ENCODE measurements at places on chromosomes 12 and 14.

- no peak for DNase-seq
Observed at GRCh38 chr14:22980672-22981089, 1.7 kb downstream of the AJUBA start.

GRCh38 chr12:55043542-55043941, 23.8 kb downstream of the NEUROD4 start:
- no peak for DNase-seq

DNA sequence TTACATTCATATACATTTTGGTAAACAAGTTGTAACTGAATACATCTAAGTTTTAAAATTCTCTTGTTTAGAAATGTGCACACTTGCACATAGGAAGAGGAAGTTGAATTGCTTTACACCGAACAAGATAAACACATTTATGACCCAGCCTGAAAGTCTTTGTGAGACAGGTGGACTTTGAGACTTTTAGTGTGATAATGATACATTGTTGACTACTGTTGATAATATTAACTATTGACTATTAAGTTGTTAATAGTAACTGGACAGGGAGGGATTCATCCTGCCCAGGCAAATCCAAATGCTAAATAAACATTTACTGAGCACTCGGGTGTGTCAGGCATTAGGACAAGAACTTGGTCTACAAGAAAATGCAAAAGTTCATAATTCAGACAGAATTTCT, 68.0 kb downstream of the AVPR1A start:
- no peak for DNase-seq

GRCh38 chr12:110431957-110432587, 18.1 kb downstream of the ARPC3 start:
- no peak for DNase-seq

DNA sequence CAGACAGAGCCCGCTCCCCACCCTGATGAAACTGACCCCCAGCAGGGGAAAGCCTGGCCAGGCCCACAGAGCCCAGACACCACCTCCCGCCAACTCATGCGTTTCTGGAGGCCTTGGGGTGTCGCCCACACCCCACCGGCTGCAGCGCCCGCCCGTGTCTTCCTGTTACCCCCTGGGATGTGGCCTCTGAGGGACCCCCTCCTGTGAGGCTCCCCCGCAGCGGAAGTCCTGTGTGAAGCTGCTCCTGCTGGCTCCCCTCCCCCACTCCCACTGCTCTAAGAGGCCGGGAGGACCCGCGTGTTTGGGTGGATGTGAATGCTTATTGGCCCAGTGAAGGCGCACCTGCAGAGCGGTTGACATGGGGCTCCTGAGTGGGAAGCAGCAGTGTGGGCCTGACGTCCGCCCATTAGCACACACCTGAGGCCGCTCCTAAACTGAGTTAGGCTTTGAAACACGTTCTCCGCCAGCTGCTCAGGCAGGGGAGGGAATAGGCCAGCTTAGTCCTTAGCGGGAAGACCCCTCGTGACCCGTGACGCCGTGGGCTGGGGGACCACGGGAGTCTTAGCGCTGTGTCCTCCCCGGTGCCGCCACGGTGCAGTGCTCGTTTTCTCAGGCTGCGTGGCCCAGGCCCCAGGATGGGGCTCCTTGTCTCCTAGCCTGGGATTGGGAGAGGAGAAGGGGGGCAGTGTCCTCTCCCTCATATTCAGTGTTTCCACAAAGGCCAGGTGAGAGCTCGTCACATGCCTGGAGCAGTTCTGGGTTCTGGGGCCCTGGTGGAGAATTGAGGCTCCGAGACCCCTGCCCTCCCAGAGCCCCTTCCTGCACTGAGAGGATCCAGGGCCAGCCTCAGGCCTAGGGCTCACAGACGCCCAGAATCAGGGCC, 323.4 kb upstream of the SFSWAP start:
- no peak for DNase-seq

DNA sequence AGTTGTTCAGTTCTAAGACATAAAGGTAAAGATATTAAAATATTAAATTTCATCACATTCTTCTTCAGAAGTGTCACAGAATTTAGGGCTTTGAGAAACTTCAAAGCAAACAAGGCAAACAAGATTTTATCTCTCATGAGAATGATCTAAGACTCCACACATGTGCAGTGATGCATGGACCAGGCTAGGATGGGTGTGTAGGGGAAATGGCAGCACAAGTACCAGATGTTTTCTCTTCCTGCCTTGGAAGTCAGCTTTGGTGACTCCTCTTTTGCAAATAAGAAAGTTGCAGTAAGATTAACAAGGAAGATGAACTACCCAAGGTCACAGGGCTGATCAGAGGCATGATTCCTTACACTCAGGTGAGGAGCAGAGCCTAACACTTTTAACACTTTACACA, 163.8 kb upstream of the LMNTD1 start:
- DNase-seq: no peak

DNA sequence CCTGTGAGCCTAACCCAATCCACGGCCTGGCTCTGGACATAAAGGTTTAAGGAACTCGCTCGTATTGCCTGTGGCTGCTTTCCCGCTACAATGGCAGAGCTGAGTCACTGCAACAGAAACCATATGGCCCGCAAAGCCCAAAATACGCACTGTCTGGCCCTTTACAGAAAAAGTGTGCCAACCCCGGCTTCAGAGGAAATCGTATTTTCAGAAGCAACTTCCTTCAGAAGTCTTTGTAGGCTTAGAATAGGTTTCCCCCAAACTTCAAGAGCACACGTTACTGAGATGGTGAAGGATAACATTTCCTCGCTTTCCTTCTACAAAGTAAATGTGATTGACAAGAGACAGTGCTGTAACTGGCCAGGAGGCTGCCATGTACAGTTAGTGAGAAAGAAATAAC, 34.8 kb upstream of the TESC start:
- DNase-seq: peak; percentile 32

- no peak for DNase-seq
Observed at GRCh38 chr12:132586929-132587328, 23.5 kb downstream of the LRCOL1 start.

DNA sequence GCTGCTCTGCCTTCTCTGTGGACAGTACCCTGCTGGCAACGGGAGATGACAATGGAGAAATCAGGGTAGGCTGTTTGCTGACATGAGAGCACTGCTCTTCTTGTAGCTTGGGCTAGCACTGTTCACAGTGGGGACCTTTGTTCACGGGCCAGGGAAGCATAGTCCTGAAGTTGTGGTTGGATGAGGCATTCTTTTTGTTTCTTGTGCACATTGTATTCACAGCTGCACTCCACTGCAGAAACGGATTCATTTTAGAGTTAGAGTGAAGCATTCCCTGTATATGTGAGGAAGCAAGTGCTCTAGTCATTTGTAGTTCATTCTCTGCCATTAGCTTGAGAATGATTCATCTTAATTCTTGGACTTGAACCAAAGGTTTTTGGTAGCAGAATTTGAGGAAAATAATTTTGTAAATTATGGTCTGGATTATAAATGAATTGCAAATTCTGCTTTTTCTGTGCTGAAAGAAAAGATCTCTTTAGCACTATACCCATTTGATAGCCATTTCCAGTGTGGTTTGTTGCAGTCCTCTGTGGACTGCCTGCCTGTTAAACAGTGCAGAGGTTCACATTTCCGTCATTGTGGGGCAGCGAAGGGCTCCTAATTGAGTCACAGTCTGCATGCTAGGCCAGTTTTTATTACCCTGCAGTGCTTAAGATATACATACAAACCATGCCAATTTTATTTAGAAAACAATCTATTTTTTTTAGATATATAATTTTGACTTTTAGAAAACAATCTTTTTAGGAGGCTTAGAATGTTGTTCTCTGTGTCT, 80.6 kb downstream of the APAF1 start:
- DNase-seq: peak; percentile 60

GRCh38 chr12:130715150-130715997, 725 bp downstream of the RIMBP2 start:
- no peak for DNase-seq

DNA sequence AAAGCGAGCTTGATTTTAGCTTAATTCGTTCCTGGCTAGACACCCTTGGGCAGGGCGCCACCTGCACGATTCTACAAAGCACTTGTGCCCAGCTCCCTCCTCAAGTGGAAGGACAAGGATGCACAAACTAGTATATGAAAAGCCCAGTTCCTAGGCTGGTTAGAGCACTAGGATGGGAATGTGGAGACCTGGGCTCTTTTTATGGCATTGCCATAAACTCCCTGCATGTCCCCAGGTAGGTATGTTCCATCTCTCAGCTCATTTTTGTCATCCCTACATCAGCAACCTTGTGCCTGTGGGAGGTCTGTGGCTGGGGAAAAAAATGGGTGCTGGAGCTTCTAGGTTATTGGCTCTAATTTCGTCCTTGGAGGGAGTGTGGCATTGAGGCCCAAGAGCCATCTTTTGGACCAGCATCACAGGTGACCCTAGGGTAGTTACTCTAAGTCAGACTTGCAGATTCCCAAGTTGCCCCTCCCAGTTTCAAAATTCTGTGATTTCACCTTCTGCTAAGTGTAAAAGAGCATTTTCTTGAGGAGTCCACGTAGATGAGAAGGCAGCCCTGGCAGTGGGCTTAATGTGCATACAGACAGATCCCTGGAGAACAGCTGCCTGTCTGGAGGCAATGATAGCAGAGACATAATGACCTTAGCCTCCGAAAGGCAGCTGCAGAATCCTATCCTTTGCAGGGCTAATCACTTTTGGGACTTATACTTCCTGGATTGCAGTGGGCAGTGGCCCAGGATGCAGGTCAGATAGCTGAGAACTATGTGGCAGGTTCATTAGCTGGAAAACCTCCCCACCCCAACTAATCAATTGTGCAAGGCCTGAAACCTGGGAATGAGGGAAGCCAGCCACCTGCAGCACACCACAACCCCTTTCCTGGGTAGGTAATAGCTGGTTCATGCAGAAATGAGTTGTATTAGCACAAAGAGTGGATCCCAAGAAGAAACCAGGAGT, 47.6 kb upstream of the BDKRB2 start:
- DNase-seq: no peak

GRCh38 chr12:31850268-31850667, 108.9 kb upstream of the RESF1 start:
- DNase-seq: no peak

GRCh38 chr12:29320295-29321085, 60.5 kb downstream of the ERGIC2 start:
- DNase-seq: no peak

DNA sequence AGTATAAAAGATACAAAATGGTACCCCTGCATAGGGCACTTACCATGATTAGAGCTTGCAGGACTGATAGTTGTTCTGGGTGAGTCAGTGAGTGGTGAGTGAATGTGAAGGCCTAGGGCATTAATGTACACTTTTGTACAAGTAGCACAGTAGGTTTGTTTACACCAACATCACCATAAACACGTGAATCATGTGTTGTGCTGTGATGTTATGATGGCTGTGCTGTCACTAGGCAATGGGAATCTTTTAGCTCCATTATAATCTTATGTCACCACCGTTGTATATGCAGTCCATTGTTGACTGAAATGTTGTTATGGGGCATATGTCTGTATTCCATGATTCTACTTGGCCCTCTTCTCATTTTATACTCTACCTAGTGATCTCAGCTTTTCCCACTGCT, 11.8 kb downstream of the NUBPL start:
- no peak for DNase-seq

GRCh38 chr12:14923944-14924343, 14.4 kb downstream of the ERP27 start:
- DNase-seq: no peak

DNA sequence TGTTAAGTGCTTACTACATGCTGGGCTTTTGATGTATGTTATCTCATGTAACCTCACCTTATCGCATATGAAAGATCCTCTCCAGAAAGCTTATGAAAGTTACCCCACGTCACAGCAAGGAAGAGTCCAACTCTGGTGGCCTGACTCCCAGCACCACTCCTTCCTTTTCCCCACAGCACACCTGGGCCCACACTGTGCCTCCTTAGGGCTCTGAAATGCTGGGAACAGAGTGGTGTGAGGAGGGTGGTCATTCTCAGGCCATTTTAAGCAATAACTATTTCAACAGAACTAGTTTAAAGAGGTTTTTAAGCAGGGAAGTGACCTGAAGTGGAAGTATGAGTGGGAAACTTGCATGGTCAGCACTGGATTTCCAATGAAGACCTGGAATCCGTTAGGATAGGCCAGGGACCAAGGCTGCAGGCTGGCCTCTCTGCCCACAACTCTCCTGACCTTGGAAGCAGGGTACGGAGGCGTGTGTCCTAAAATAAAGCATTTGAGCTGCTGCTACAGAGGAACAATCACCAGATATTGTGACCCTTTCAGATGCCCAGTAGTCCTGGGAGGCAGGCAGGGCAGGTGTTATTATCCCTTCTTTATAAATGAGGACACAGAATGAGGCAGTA, 67.2 kb upstream of the TMEM263 start:
- DNase-seq: no peak
